ENCODE measurements at places on chromosomes 2 and 18. TPM values are rescaled to one million over a fixed set of nuclear protein-coding genes. Genes with fewer than 3 reads are reported as not detected.

The ANTXR1 gene
- total RNA-seq: 89.3 TPM

The MYOM1 gene
- 2.5 TPM for total RNA-seq

The GALNT5 gene
- 146 TPM for total RNA-seq

The LINC00305 gene
- total RNA-seq: not detected

The MROH2A gene
- total RNA-seq: not detected

The CTNNA2 gene
- 0.07 TPM for total RNA-seq

The KIAA2012 gene
- not detected for total RNA-seq

The LHCGR gene
- total RNA-seq: not detected

The LRP2 gene
- total RNA-seq: not detected

The PLEK gene
- 0.07 TPM for total RNA-seq

The OSBPL6 gene
- 4.6 TPM for total RNA-seq

The TBC1D8 gene
- total RNA-seq: 12.1 TPM

The SH2D6 gene
- 0.36 TPM for total RNA-seq

Measured in smooth muscle cell of the pulmonary artery (primary cell).